Caki2 (cell line): ENCODE measurements at places on chromosomes 7 and 10. TPM values are rescaled to one million over a fixed set of nuclear protein-coding genes. Genes with fewer than 3 reads are reported as not detected.

TMEM130 gene
- total RNA-seq = 27.3 TPM in 2 replicates

ANXA8L1 gene
- total RNA-seq = not detected in 2 replicates

SHTN1 gene
- total RNA-seq = 5.8 and 44.9 TPM in 2 replicates

PLAC9 gene
- total RNA-seq = not detected in 2 replicates

PON1 gene
- total RNA-seq = not detected in 2 replicates

AZGP1 gene
- 1.1 TPM in 1 of 2 replicates, not detected in the other for total RNA-seq

BLVRA gene
- total RNA-seq = 98.2 and 131 TPM in 2 replicates

AFAP1L2 gene
- total RNA-seq = 9.0 and 17.6 TPM in 2 replicates

PLEKHA8 gene
- total RNA-seq = 6.3 and 19.3 TPM in 2 replicates

GRID2IP gene
- not detected in 2 replicates for total RNA-seq

RAPGEF5 gene
- 7.9 and 10.2 TPM in 2 replicates for total RNA-seq

NCAPG2 gene
- 15.7 and 28.8 TPM in 2 replicates for total RNA-seq

WNT8B gene
- total RNA-seq = not detected in 2 replicates
